Dermis microvascular lymphatic vessel endothelial cell (primary cell): ENCODE measurements at places on chromosomes 3 and 15. TPM values are rescaled to one million over a fixed set of nuclear protein-coding genes. Genes with fewer than 3 reads are reported as not detected.
A peak's percentile ranks its signal among the peaks of the same experiment; 100 is the strongest.

The GOLGA6L10 gene
- total RNA-seq = under 0.01 and 0.51 TPM in 2 replicates

The CILP gene
- total RNA-seq = under 0.01 TPM in 1 of 2 replicates, not detected in the other

The CORO2B gene
- total RNA-seq = 0.77 and 2.9 TPM in 2 replicates

The WDR72 gene
- not detected in 2 replicates for total RNA-seq

The CCR3 gene
- total RNA-seq = not detected in 2 replicates

The SNURF gene
- total RNA-seq = 19.6 and 28.1 TPM in 2 replicates

The CCDC80 gene
- 9.7 and 13.0 TPM in 2 replicates for total RNA-seq

The NR1I2 gene
- total RNA-seq = under 0.01 TPM in 1 of 2 replicates, not detected in the other

The FGF7 gene
- total RNA-seq = not detected in 2 replicates

DNA sequence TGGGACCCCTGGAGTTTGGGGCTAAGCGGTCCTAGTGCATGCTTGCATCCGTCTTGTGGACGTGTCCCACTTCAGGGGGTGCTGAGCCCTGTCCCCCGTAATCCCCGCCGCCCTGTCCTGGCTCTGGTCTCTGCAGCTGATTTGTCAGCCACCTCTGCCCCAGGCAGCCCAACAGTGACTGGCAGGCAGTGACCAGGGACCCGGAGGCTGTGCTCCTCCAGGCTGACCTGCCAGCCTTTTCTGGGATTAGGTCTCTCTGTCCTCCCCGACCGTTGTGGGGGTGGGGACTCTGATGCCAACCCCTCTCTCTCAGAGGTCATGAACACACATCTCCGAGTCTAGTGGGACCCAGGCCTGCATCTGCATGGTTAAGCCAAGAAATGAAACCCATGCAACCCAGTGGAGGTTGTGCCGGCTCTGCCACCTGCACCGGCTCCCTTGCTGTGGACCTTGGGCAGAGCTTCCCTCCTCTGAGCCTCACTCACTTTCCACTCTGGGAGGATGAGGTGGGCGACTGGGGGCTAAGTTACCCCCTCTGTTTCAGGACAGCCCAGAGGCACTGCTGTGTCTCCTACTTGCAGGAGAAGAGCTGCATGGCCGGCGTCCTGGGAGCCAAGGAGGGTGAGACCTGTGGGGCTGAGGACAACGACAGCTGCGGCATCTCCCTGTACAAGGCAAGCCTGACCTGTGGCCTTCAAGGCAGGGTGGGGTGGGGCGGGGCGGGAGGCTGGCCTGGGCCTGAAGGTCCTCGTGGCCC lies 60.2 kb downstream of the FBLN2 start:
- DNase-seq = no peak

DNA sequence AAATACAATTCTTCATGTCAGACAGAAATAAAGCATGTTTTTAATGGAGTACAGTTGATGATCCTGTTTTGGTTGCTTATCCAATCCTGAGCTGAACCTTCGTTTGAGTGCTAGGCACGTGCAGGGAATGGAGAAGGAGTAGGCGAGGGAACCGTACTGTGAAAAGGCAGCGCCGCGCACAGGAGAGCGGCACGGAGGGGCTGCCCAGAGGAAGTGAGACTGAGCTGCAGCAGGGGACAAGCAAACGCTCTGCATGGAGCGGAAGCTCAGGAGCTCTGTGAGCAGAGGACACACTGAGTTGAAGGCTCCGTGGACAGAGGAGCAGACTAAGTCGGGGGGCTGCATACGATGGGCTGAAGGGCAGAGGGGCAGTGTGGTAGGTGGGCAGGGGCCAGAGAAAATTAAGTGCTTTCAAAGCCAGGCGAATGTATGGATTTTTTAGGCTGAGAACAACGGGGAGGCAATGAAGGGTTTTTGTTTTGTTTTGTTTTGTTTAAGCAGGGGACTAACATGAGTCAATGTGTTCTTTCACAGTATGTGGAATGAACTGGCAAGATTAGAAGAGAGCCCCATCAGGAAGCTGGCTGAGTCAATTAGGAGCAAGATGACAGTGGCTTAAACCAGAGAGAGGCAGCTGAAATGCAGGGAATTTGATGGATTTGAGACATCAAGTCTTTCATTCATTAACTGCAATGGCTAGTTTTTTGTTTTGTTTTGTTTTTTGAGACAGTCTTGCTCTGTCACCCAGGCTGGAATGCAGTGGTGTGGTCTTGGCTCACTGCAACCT lies 23.8 kb upstream of the TM2D3 start:
- DNase-seq = peak; percentile 68

- DNase-seq = no peak
These were observed 657.2 kb upstream of the ROBO1 start for GRCh38 chr3:80424951-80425350.

DNA sequence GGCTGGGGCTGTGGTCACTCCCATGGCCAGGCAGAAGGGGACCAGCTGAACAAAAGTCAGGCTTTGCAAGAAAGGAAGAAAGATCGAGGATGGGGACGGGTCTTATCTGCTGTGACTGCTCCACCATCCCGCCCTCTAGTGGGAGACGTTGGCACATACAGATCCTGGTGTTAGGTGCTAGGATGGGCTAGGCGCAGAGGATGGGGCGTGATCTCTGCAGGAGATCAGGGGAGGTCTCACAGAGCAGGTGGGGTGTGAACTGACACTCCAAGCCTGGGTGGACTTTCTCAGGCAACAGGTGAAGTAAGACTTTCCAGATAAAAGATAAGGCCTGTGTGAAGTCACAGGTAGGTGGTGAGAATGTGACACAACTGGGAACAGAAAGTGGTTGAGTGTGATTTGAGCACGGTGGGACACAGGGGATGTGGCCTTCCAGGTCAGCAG lies 141.9 kb upstream of the SMAD3 start:
- DNase-seq = no peak

- no peak for DNase-seq
These were observed 394.1 kb downstream of the SOX2 start for GRCh38 chr3:182105875-182106274.

- DNase-seq = peak; percentile 3
These were observed 87.8 kb downstream of the NECTIN3 start for GRCh38 chr3:111159391-111159790.

GRCh38 chr15:57881361-57881760 lies 174.8 kb downstream of the POLR2M start:
- DNase-seq = no peak

GRCh38 chr3:30908456-30909037 lies 14.1 kb upstream of the GADL1 start:
- DNase-seq = no peak

DNA sequence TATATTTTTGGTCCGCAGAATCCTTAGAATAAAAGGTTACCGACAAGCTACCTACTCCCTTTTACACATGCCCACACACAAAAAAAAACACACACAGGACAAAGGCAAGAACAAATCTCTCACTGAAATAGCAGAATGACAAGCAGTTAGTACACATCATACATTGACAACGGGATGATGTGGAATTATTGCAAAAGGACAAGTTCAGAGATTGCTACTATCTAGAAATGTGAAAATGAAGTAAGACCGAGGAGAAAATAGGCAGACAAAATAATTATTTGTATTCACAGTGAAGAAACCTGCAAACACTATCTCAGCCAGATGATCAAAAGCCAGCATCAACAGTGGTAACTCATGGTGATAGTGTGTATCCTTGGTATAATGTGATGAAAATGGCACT lies 112.2 kb upstream of the C3orf80 start:
- no peak for DNase-seq

- DNase-seq = no peak
These were observed 1.5 kb downstream of the WHAMM start for GRCh38 chr15:82810890-82811426.

GRCh38 chr3:70774641-70775040 lies 462.2 kb upstream of the MDFIC2 start:
- DNase-seq = no peak

- no peak for DNase-seq
These were observed 155.6 kb upstream of the STT3B start for GRCh38 chr3:31377045-31377642.

DNA sequence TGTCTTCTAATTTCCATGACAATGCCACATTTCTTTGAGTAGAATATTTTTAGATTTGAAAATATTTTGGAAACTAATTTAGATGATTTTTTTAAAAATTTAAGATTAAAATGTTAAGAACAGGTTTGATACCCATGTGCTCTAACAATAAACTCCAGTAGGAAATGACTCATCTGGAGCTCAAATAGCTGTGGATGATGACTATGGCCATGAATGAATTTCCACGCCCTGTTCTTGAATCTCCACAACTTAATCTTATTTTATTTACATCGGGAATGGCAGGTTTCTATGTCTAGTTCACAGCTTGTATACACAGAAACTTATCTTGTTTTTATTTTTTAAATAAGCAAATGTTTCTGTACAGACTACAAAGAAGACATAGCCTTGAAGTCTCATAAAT lies 726.8 kb downstream of the NAALADL2 start:
- DNase-seq = no peak

DNA sequence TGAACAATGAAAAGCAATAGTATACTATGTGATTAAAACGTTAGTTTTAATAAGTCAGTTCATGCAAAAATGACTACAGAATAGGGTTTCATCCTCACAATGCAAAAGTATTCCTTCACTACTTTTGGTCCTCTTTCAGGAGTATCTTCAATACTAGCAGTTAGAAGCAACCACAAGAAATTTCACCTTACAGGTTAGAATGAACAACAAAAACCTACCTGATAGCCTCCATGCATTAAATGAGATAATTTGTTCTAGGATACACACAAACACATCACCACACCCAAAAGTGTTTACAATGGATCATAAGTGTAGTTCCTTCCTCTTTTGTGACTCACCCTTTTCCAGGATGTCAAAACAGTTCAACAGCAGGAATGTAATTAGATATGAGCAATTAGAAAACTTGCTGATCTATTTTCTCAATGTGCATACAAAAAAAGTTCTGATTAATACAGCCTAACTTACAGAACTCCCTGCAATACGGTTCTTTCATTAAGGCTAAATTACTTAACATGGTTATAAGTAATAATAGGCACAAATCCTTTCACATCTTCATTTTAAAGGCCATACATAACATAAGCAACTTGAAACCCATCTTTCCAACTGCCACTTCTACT lies 21.6 kb downstream of the UACA start:
- peak; percentile 76 for DNase-seq

DNA sequence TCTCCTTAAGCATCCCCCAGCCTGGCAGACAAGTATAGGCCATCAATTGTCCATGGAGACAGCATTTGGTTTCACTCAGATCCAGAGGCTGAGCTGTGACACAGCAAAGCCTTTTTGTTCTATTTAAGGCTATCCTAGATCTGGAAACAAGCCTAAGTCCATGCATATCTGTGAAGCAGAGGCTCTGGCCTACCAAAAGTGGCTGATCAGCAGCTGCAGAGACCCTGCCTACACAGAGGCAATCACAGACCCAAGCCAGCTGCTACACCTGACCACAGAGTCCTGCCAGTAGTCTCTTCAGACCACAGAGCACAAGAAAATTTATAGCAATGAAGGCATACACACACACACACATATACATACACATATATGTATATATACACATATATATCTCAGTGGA lies 501.7 kb upstream of the ARPP21 start:
- no peak for DNase-seq

DNA sequence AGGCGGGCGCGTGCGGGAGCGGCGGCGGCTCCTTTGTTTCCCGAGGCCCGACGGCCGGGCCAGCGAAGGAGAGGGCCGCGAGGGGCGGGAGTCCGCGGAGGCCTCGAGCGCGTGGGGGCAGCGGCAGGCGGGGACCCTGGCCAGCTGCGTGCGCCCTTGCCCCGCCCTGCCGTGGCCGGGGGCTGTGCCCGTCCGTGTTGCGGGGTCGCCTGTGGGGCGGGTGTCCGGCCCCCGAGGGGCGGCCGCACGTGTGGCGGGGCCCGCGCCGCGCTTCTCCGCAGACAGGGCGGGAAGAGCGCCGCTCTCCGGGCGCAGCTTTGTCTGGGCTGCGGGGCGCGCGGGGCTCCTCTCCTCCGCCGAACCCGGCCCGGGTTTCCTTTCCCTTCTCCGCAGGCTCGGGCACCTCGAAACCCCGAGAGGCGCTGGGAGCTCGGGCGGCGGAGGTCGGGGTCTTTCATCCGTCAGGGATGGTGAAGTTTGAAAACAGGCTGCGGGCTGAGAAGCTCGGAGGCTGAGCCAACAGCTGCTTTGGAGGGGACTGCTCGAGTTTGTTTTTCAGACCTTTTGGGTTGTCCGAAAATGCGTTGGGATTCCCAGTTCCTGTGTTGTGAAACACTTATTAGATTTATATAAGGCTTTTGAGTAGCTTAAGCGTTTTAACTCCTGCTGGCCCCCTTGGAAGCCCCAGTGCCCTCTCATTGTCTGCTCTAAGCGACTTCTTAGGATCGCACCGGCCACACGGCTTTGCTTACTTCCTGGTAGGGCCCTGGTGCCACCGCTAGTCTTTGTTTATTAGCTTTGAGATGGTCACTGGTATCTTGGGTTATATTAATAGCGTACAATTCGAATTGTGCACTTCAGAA lies 817 bp downstream of the USP3 start:
- DNase-seq = peak; percentile 14

DNA sequence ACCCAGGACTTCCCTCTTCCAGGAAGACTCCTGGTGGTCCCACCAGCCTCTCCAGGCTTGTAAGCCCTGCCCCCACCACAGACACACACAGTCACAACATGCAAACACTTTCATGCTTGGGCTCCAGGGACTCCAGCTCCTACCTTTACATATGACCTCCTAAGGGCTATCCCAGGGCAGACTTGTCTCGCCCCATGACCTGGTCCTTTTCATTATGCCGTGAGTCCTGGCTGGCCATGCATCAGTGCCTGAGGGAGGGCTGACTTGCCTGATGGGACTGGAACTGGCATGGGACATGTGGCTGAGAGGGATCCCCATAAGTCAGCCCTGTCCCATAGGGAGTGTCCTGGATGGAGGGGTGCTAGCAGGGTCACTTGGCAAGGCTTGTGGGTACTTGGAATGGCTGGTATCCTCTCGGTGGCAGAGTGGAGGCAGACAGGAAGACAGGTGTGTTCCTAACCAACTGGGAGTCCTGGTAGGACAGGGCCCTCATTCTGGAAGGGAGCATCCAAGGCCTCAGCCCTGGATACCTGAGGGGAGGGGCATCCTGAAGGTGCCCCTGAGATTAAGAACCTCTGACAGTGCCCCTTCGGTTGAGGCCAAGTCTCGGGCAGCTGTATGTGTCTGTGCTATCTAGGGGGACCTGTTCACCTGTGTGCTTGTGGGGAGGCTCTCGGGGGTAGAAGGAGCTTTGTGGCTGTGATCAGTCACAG lies 540 bp upstream of the HHATL start:
- no peak for DNase-seq
